AG09309 (cell line): ENCODE measurements at places on chromosomes 16 and 17.

GRCh38 chr16:81181013-81181720 is 57.3 kb upstream of the BCO1 start:
- peak; percentile 86 for DNase-seq

DNA sequence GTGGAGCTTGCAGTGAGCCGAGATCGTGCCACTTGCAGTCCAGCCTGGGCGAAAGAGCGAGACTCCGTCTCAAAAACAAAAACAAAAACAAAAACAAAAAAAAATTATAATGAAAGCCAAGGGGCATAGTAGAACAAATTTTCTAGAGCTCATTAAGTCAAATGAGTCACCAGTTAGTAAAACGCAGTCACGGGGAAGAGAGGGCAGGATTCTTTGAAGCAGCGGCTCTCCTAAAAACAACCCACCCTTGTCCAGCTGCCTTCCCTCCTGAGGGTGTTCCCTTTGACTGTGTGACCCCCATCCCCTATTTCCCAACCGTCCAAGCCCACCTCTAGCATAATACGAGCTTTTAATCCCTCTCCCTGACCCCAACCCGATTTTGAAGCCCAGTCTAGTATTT is 44.1 kb upstream of the STH start:
- no peak for DNase-seq

- no peak for DNase-seq
These were observed 410.7 kb upstream of the GOT2 start for GRCh38 chr16:59144841-59145240.

DNA sequence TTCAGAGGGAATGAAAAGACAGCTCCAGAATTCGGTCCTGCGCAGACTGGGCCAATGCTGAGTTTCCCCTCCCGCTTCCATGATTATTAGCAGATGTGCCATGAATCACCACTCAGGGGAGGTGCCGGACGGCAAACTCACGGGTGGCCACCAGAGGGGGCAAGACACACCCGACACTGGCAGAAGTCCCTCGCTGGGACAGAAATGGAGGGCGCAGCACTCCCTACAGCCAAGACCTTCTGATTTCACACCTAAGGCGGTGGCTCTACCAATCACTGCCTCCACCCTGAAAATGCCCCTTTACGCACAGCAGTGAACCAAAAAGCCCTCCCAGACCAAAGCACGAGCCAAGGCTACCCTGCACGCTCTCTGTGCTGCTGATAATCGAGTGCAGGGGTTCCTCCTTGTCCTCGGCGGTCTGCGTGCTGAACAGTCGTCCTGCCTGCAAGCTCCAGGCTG is 26.8 kb downstream of the TRAP1 start:
- DNase-seq = peak; percentile 89

DNA sequence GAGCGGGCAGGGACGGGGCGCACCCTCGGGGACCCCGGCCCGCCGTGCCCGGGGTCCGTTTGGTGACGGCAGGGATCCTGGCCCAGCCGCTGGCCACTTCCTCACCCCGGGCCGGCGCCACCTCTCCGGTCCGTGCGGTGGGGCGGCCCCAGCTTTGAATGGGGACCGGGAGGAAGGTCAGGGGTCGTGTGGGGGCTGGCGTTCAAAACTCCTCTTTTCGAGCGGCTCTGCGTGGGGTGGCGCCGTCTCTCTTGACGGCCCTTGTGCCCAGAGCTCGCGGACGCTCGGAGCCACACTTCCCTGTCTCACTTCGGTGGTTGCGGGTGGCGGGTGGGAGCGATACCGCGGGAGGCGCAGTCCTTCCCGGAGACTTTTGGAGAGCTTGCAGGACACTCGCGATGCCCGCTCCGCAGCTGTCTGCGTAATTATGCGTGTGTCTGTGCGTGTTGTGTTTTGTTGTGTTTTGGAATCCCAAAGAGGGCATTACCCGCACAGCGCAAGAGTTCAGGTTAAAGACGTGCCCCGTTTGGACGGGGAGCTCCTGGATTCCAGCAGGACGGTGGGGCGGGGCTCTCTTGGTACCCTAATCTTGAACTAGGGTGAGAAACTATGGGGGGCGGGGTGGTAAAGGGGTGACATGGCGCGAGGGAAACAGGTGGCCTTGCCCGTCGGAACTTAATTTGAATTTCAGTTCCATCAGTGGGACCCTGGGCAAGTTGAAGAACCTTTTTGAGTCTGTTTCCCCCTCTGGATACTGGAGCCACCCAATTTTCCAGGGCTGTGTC is 637 bp downstream of the PLCG2 start:
- no peak for DNase-seq

- DNase-seq = no peak
These were observed 860 bp downstream of the TIGD7 start for GRCh38 chr16:3304370-3304769.

DNA sequence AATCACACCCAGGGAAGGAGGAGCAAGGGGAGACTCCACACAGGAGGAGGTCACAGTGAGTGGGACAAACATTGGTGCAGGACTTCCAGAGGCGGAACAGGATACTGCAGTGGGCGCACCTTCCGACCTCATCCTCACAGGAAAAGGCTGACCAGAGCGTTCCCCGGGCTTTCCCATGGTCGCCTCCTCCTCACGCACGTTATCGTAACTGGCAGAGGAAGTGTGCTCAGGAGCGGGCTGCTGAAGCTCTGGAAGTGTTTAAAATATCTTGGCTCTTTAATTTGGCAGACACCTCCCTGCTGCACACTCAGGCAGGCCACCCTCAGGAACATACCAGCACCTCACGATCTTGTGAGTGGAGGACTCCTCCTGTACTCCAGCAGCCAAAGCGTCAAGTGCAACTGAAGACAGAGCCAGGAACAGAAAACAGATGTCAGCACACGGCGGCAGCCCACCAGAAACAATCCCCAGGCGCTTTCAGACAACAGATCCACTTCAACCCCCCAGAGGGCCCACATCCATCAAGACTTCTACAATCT is 17.5 kb downstream of the FANCA start:
- DNase-seq = no peak

GRCh38 chr16:57735755-57736418 is at the start of gene KATNB1:
Gene KATNB1, plus strand, starts transcription at chr16:57735770. Its CDS starts 1,474 bp downstream, at chr16:57737244.
- DNase-seq = no peak

DNA sequence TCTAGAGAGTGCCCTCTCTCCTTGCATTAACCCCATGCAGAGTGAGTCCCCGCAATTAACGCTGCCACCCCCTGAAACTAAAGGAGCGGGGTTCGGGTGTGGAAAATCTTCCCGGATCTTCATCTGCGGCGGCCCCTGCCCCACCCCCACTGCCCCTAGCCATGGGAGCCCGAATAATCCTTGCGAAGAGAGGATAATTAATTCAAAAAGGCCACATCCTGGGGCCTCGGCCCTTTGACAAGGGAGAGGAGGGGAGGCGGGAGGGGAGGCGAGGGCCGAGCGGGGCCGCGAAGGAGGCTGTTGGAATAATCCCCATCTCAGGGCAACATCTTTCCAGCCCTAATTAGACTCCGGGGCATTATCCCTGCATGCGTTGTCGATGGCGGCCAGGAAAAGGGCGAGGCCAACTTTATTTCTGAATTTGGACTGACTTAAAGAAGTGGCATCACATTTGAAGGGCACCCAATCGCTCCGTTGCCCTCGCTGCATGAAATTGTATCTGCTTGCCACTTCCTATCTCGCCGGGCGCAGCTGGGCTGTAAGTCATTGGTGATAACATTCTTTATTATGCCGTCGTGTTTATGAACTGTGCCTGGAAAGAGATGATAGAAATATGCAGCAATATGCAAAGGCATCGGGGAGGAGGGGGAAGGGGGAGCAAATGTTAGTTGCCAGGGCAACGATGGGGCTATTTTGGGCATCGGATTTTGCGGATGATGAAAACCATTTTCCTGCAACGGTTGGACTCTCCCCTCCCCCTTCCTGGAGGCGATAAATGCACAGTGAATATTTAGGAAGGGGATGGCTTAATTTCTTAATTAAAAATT is 387.1 kb upstream of the TNRC6C start:
- DNase-seq = no peak

DNA sequence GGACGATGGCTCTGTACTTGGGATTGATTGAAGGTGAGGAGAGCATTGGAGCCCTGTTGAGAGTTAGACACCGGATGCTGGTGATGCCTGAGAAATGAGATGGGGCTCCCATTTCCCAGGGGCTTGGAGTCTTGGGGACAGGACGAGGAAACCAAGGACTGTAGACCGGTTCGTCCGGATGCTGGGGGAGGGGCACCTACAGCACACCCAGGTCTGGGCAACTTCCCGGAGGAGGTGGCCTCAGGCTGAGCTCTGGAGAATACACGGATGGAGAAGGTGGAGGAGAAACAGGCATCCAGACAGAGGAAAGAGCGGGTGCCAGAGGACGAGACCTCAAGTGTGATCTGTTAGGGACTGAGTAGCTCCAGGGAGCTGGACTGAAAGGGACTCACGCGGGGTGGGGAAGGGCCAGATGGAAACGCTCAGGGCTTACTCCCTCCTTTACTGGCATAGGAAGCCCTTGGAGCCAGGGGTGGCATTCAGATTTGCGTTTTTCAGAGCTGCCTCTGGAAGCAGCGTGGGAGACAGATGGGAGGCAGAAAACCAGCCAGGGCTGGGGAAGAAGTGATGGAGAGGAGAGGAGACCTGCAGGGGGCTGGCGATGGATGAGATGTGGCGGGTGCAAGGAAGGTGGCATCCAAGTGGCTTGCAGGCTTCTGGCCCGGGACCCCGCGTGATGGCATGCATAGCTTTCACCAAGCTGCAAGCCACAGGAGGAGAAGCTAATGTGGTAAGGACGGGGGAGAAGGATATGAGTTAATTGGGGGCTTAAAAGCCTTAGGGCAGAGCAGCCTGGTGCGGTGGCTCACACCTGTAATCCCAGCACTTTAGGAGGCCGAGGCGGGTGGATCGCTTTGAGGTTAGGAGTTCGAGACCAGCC is 8.3 kb downstream of the C1QTNF1 start:
- DNase-seq = no peak

- DNase-seq = no peak
These were observed 46.6 kb upstream of the METRNL start for GRCh38 chr17:83032781-83033180.

GRCh38 chr16:28974007-28974436 is 556 bp upstream of the SPNS1 start:
- DNase-seq = peak; percentile 7

DNA sequence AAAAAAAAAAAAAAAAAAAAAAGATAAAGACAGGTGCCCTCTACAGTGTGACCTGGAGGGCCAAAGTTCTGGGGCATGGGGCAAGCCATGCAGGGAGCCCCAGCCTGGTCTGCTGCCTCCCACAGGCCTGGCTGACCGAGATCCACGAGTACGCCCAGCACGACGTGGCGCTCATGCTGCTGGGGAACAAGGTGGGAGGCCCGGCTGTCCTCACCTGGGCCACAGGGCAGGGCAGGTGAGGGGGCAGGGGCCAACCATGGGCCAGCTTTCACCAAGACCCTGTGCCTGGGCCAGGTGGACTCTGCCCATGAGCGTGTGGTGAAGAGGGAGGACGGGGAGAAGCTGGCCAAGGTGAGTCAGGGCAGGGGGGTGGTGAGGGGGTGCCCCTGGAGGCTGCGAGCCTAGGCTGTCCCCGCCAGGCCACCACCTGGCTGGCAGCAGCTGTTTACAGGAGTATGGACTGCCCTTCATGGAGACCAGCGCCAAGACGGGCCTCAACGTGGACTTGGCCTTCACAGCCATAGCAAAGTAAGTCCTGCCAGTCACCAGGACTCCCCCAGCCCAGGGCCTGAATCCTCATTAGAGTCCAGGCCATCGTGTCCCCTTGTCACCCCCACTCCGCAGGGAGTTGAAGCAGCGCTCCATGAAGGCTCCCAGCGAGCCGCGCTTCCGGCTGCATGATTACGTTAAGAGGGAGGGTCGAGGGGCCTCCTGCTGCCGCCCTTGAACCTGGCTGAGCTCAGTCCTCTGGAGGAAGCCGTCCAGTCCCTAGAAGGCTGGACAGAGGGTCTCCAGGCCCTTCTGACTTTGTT is 2.7 kb upstream of the TRAF7 start:
- DNase-seq = no peak

GRCh38 chr17:47660064-47660492 is 10.4 kb downstream of the KPNB1 start:
- no peak for DNase-seq

DNA sequence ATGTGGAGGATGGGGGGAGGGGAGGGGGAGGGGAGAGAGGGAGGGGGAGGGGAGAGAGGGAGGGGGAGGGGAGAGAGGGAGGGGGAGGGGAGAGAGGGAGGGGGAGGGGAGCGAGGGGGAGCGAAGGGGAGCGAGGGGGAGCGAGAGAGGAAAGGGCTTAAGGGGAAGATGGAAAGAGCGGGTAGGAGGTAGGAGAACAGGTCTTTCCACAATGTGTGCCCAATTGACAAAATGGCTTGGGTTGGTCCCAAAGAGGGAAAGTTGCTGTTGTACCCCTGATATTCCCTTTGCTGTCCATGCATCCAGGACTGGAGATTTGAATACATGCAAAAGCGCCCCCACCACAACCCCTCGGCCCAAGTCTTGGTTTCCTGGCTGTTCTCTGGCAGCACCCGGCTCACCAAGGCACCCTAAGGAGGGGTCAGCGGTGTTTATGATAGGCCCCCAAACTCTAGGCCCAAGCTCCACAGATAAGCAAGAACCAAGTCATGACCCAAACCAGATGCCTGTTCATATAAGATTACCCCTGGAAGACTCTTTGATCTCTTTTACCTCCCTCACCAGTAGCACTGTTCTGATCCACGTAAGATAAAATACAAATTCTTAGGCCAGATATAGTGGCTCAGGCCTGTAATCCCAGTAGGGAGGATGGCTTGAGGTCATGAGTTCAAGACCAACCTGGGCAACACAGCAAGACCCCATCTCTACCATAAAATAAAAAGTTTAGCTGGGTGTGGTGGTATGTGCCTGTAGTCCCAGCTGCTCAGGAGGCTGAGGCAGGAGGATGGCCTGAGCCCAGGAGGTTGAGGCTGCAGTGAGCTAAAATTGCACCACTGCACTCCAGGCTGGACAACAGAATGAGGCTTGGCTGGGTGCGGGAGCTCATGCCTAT is 119.6 kb downstream of the ZFHX3 start:
- no peak for DNase-seq

DNA sequence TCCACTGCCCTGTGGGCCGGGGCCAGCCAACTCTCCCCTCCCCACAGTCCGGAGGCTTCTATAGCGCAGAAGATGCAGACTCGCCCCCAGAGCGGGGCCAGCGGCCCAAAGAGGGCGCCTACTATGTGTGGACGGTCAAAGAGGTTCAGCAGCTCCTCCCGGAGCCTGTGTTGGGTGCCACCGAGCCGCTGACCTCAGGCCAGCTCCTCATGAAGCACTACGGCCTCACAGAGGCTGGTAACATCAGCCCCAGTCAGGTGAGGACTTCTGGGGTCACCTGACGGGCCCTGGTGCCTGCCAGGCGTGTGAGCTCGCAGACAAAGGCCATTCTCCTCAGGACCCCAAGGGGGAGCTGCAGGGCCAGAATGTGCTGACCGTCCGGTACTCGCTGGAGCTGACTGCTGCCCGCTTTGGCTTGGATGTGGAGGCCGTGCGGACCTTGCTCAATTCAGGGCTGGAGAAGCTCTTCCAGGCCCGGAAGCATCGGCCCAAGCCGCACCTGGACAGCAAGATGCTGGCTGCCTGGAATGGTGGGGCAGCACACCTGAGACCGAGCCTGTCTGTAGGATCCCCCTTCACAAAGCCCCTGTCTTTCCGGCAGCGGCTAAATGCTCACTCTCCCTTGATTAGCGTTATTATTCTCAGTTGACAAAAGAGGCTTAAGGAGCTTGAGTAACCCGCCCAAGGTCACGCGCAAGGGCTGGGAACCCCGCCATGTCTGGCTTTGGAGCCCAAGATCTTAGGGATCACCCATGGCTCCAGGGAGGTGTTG is 3.9 kb downstream of the SPATA20 start:
- DNase-seq = peak; percentile 56
